ENCODE measurements at places on chromosomes 13 and 19.

GRCh38 chr13:40334031-40334430, 332.4 kb downstream of the FOXO1 start:
- no peak for DNase-seq

DNA sequence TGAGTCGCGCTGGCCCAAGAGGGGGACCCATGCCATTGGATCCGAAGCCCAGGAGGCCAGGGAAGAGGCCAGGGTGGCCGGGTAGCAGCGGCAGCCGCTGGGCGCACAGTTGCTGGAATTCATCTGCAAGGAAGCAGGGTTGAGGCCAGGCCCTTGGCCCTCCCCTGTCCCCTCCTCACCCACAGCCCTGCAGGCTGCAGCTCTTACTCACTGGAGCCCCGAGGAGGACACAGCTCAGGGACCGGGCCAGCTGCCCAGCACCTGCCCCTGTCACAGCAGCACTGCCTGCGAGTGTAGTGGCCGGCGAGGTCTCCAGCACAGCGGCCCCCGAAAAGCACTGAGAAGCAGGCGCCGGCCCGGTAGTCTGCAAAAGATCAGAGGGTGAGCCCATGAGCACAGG, 11.2 kb downstream of the FBN3 start:
- peak; percentile 19 for DNase-seq

DNA sequence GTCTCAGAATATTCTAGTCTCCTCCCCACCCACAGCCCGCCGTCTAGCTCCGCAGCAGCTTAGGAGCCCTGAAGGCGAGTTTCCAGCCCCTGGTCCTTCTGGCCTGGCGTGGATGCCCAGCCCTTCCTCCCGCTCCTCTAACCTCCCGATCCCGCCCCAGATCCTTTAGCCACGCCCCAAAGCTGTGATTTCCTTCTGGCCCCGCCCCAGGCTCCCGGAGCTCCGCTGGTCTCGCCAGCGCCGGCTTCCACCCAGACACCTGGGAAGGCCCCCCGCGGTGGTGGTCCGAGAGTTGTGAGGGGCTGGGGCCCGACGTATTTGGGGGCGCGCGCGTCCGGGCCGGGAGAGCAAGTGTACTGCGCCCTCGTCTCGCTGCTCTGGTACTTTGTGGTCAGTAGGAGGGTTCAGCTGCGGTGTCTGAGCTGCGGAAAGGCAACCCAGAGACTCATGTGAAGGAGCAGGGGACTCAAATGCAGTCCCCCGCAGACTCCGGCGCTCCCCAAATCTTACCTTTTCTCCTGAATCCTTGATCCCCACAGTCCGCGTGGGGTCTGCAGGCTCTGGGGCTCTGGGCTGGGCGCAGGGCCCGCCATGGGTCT, at the start of gene CGB7:
CGB7 (minus strand) TSS at position 114 of the 599 bp plus-strand sequence. CDS start 2,374 bp downstream, outside the sequence.
- DNase-seq = peak; percentile 87

DNA sequence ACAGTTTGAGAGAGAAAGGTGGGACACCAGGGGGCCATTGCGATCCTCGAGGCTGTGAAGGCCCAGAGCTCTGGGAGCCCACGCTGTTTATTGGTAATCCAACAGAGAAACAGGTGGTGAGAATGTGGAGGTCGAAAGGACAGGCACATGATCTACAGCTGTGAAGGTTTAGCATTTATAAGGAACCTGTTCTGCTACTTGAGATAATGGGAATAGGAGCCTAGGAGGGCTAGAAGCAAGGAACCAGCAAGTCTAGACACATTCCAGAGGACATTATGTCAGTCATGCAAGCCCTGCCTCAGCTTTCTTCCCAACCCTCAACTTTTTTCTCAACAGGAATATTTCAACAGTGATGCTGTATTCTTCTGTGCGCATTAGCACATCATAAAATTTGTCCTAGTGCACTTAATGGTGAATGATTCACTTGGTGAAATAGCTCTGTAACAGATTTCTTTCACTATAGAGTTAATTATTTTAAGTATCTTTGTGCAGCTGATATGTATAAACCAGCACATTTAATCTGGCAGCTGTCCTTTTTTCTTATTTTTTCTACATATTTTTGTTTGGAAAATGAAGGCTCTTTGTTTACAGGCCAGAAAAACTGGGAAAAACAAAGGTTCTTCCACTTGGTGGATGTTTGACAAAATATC, 25.4 kb downstream of the ZNF90 start:
- DNase-seq = no peak

- no peak for DNase-seq
Observed at GRCh38 chr19:4539693-4540581, at the start of gene LRG1. Gene LRG1, minus strand, starts transcription at chr19:4540036. Its CDS starts 23 bp downstream, at chr19:4540013.

GRCh38 chr19:2055931-2056836, 5.1 kb upstream of the MKNK2 start:
- DNase-seq = no peak

DNA sequence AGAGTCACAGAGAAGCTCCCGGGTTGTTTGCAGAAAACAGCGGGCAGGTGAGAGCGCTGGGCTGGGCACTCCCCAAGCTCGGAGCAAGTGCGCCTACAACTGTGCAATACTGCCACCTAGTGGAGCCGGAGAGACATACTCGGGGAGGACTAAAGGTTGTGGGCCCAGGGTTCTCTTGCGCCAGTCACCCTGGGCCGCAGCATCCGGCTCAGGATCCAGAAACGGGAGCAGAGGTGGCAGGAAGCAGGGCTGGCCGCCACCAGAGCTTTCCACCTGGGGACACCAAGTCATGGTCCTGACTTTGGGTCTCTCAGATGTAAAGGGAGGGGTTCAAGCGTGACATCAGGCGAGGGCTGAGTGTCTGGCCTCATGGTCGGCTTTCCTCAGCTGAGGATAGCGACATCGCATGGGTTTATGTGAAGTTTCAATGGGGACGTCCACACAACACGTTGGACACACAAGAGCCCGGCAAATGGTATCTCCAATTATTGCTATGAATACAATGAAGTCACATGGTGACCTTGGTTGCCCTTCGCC, 11.2 kb upstream of the KLK4 start:
- DNase-seq = peak; percentile 92

DNA sequence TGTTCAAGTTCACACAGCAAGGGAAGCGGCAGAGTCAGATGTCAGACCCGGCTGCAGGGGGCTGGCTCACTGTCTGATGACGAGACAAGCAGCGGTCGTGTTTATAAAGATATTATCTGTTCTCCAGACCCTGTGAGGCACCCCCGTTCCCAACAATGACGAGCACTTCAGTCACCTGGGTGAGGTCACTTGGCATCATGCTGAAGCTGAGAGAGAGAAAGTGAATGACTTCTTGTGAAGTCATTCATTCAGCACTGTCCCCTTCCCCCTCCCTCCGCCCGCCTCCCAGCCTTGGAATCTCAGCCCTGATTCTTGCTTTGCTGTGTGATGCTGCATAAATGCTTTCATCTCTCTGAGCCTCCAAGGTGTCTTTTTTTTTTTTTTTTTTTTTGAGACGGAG, 4.9 kb upstream of the LYPD3 start:
- DNase-seq = no peak

DNA sequence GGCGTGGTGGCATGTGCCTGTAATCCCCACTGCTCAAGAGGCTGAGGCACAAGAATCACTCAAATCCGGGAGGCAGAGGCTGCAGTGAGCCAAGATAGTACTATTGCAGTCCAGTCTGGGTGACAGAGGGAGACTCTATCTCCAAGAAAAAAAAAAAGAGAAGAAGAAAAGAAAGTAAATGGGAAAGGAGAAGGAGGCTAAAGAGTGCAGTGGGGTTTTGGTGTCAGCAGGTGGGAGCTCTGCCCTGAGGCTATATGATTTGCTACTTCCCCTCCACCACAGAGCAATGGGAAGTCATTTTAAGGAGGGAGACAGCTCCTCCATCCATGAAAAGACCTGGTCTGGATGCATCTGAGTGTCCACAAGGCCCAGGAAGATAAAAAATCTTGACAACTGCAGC, 23.1 kb downstream of the UNC13A start:
- no peak for DNase-seq

GRCh38 chr13:59747529-59747928, 416.2 kb downstream of the DIAPH3 start:
- DNase-seq = no peak

DNA sequence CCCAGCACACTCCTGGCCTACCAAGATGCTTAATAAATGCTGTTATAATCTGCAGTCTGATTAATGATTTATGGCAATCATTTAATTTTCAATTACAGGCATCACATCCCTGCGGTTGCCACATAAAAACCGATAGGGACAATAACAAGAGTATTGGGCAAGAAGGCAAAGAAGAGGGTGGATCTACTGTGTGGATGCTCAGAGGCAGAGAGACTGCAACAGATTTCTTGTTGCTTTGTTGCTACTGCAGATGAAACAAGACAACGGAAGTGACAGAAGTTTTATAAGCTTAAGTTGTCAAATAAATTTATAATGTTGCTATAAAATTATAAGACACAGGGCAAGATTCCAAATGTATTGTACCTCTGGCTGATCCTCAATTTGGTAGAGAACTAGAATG, 154.8 kb downstream of the ABCC4 start:
- DNase-seq = no peak

- peak; percentile 80 for DNase-seq
Observed at GRCh38 chr19:34041925-34042521, 130.3 kb upstream of the LSM14A start.

GRCh38 chr19:39927076-39927475, 7.4 kb downstream of the FCGBP start:
- DNase-seq = no peak

DNA sequence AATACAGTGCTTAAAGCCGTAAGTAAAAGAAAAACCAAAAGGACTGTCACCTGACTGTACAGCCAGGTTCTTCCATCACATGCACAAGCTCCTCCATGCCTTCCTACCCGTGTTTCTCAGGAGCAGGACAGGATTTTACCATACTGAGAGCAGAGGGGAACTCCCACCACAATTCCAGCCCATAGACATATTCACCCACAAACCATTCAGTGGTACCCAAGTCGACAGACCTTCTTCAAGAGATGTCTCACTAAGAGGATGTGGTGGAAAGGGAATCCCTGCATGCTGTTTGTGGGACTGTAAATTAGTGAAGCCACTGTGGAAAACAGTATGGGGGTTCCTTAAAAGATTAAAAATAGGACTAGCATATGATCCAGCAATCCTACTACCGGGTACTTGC, 66.9 kb upstream of the DOCK9 start:
- no peak for DNase-seq

DNA sequence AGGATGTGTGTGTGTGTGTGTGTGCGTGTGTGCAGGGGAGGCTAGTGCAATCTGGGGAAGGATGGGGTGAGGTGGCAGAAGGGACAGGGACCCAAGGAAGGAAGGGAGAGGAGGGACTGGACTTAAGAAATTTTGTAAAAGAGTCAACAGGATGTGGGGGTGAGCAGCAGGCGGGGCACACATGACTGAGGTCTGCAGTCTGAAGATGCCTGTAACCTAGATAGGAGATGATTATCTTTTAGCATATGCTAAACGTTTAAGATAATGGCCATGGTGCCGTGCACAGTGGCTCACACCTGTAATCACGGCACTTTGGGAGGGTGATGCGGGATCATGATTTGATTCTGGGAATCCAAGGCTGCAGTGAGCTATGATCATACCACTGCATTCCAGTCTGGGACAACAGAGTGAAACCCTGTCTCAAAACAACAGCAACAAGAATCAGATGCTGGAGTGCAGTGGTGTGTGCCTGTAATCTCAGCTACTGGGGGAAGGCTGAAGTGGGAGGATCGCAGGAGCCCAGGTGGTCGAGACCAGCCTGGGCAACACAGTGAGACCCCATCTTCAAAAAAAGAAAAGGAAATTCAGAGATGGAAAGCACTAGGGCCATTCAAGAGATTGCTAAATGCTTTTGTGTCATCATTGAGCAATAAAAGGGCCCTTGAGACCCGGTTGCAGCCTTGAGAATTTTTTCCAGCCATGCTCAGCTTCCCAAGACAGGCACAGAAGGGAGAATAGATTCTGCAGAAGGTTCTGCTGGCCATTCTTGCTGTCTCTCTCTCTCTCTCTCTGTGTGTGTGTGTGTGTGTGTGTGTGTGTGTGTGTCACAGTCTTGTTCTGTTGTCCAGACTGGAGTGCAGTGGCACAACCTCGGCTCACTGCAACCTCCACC, 3.8 kb upstream of the ZNF414 start:
- no peak for DNase-seq

DNA sequence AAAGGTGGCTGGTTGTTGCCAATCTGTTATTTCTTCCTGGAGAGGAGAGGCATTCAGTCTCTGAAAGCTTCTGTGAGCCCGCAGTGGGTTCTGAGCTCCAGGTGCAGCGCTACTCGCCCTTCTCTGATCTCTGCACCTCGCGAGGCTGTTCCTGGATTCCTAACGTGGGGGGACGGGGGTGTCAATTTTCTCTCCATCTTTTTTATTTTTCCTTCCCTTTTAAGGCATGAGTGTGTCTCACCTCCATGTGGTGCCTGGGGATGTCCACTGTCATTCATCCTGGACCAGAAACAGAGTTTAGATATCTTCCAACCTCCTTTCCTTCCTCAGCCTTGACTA, 626 bp downstream of the ZNF233 start:
- peak; percentile 39 for DNase-seq

GRCh38 chr13:77918391-77919245, at the start of gene EDNRB:
Gene EDNRB, minus strand, starts transcription at chr13:77918831. Its CDS starts 258 bp downstream, at chr13:77918573.
- DNase-seq = peak; percentile 67

DNA sequence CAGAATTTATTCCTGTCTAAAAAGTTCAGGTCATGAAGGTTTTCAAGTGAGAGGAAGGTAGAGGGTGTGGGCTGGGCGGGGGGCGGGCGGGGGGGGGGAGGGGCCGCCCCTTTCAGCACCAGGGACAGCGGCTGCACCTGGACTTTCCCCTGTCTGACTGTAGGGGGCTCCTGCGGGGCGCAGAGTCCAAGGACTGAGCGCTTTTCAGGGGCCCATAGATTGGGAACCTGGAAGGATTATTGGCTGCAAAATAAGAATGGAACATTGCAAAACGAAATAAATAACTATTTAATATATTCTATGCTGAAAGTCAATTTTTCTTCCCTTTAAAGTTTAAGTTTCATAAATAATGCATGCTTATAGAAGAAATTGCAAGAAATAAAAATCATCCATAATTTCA, 8.9 kb upstream of the CYP4F3 start:
- DNase-seq = peak; percentile 24

GRCh38 chr13:22893777-22894176, 287.0 kb upstream of the SGCG start:
- DNase-seq = no peak

DNA sequence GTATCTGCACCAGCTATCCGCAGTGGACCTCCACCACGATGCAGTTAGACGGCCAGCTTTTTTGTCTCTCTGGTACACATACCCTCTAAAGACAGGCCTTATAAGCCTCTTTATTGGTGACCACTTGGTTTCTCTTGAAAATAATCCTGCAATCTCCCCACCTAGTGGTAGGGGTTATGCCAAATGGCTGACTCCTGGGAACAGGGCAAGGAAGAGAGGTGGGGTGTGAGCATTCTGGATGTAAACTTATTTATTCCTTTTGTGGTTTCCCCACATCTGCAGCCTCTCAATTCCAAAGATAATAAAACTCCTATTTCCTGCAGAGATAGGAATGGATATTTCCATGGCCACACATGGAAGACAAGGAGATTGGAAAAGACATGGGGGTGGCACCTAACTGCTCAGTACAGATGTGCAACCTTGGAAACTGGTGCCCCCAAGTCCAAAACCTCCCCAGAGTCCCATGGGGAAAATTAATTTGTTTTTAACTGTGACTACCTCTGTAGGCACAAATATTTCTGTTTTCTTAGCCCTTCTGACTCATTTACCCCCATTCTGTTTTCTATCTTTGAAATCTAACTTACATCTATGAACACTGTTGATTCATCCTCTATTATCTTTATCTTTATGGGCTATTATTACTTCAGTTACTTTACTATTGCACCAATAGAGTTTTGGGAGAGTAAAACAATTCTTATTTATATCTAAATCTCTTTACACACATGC, 112.7 kb upstream of the TSHZ3 start:
- no peak for DNase-seq

- no peak for DNase-seq
Observed at GRCh38 chr19:19626516-19627472, 1.2 kb downstream of the LPAR2 start.

- peak; percentile 76 for DNase-seq
Observed at GRCh38 chr19:35142606-35143230, 337 bp upstream of the FXYD7 start.

Data from iPS-NIHi11 (cell line).